ENCODE measurements at places on chromosomes 2 and 18.

DNA sequence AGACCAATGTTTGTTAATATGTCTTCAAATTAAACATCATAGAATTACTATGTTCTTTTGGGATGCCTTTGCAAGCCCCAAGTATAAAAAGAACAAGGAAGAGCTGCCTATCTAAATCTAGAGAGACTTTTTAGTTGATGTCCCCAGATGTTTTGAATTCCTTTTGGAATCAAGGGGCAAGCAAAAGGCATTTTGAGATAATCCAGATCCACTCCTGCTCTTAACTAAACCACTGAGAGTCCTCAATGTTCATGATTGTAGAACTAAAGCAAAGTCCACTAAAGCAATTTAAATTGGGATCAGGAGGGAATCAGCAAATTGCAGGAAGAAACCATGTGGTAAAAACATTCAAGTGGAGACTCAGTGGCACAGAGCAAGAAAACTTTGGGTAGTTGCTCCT, 558.5 kb upstream of the VRK2 start:
- ATAC-seq = no peak

- no peak for ATAC-seq
These were observed 2.5 kb downstream of the PAX3 start for GRCh38 chr2:222296311-222296741.

DNA sequence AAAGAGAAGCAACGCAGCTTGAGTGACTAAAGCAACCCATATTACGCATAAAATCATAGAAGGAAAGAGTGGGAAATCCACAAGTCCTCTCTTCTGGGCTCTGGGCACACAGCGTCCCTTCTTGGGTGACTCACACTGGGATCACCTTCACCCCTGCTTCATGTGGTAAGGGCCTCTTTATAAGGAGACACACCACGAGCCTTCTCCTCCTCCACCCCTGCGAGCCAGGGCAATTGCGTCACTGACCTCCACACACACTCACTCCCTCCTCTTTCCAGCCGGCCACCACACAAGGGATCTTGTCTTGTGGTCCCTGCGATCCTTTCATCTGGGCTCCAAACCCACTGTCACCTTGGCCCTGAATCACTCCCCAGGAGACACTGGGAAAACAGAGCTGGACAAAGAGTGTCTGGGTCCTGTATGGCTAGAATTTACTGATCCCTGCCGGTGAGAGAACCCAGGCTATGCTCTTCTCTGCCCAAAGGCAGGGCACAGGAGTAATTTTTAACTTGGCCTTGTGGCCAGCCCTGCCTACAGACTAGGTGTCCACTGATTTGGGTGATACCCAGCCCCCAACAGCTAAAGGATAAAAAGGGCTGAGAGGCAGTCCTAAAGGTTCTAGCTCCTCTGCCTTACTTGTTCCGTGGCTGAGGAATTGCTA, 35.3 kb downstream of the NHEJ1 start:
- no peak for ATAC-seq

DNA sequence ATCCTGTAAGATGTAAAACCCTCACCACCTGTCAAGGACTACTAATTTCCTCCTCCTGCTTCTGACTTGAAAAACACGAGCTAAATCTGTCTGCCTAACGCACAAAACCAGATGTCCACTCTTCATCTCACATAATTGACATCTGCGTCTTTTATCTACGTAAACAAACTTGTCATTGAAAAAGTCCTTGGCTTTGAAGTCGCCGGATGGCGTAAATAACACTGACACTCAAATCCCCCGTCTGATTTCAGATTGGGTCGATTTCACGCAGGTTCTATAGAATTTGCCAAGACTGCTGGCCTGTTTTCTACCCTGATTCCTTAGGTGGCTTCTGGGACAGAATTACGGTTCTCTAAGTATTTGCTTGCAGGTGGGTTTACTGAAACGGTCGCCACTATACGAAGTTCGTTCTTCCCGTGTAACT, 539 bp upstream of the MOB4 start:
- no peak for ATAC-seq

DNA sequence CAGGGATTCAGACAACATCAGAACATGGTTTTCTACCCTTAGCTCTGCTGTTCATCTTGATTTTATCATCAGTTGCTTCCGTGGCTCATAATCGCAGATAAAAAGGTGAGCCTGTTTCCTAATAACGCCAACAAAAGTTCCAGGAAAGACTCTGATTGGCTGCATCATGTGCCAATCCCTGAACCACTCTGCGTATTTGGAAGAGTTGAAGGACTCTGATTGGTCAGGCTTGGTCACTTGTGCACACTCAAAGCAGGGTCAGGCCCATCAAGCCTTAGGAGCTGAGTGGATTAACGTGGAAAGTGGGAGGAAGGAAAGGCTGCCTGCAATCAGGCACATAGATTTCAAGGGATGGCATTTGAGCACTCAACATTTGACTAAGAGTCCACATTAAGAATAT, 11.4 kb downstream of the TXNDC2 start:
- no peak for ATAC-seq

DNA sequence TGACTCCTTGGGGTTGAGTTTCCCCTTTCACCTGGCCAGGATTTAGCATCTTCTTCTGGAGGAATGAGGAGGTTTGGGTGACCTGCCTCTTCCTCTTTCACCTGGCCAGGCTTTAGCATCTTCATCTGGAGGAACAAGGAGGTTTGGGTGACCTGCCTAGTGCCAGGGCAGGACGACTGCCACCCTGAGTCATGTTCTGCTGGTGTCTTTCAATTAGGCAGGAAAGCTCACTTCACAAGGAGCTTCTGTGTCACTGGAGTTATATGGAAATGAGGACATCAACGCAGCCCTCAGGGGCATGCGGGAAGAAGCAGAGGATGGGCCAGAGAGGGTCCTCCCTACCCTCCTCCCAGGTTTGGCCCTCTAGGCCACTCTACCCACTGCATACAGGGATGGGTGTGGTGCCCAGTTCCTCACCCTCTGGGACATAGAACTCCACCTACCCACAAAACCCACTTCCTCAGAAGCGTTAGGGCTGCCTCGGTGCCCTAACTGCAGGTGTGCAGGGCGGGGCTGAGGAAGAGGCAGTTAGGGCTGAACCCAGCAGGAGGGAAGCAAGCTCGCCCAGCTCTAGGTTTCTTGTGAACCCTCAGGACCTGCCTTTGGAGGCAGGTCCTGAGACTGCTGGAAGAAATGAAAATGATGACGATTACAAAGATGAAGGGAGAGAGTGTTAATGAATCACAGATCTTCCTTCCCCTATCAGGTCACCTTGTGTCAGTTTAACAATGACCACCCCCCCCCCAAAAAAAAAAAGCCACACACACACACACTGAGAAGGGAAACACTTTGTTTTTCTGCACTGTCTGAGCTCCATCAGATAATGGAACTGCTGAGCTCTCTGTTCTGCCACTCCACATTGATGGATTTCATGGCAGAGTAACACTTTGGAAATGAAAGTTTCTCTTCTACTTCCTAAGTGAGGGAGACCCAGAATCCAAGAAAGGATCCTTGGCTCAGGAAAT, 71.0 kb downstream of the ARL4C start:
- peak; percentile 47 for ATAC-seq

GRCh38 chr2:26687801-26688200, 4.7 kb upstream of the KCNK3 start:
- ATAC-seq = no peak

DNA sequence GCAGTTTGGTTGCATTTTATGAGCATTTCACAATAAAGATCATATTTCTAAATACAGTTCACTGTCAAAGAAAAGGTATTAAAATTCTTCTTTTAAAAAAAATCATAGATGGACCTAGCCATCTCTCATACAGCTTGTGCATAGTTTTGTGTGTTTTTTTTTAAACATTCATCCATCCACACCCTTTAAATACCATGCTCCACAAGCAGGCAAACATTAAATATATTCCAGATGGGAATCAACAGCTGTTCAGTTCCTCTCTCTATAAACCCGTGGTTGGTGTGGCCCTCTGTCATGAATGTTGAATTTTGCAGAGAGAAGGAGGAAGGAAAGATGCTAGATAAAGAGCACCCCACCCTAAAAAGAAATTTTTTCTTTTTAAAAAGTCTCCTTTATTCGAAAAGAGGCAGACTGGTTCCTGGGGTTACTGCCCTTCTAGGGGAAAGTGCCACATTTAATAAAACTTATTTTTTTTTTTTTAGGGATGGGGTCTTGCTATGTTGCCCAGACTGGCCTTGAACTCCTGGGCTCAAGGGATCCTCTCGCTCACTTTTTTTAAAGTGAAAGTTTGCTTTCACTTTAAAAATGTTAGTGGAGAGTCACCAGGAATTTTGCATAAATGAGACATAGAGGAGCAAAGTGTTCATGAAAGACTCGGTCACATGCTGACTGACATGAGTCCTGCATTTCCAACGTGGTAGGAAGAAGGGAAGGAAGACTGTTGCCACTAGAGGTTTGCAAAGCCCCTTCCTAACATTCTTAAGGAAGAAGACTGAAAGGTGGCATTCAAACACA, 73.9 kb upstream of the LMAN1 start:
- no peak for ATAC-seq

DNA sequence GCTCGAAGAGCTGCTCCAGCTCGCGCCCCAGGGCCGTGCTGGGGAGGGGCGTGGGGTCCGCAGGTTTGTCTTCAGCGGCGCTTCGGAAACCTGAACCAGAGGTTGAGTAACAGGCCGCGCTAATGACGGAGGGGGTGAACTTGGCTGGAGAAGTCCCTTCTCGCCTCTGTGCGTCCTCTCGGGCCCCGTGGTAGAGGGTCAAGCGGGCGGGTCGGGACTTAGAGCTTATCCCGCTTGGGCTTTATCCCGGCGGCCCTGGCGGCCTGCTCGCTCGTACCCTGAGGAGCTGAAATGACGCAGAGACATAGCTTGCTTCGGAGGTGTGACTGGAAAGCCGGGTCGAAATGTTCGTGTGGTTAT, 479 bp downstream of the RNMT start:
- peak; percentile 60 for ATAC-seq

GRCh38 chr2:125756431-125756830, 899.5 kb upstream of the GYPC start:
- no peak for ATAC-seq

DNA sequence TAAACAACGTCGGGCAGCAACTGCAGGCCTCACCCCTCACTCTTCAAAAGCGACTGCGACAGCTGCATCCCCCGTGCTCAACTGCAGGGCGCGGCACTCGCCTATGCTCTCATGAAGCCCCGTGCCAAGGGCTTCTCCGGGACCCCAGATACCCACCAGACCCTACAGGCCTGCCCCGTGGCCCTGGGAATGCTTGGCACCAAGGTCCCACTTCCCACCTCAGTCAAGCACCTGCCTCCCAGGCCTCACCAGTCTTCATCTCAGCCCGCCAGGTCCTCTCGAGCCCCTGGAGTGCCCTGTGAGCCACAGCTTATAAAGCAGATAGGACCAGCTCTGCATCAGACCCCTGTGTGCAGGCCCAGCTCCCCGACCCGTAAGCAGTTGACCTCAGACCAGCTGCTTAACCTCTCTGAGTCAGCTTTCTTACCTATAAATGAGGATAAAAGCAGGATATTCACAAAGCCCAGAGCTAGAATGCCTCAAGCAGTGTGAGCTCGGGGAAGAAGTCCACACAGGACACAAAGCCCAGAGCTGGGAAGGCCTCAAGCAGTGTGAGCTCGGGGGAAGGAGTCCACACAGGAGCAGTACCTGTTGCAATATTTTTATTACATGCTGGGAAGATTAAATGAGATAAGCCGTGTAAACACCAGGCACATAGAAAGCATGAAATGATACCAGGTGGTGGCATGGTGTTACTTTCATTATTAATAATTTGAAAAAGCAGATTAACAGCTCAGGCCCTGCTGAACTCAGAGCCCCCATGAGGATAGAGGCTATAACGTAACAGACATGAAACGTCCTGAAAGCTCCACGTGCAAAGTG, 96.9 kb downstream of the HDAC4 start:
- no peak for ATAC-seq

DNA sequence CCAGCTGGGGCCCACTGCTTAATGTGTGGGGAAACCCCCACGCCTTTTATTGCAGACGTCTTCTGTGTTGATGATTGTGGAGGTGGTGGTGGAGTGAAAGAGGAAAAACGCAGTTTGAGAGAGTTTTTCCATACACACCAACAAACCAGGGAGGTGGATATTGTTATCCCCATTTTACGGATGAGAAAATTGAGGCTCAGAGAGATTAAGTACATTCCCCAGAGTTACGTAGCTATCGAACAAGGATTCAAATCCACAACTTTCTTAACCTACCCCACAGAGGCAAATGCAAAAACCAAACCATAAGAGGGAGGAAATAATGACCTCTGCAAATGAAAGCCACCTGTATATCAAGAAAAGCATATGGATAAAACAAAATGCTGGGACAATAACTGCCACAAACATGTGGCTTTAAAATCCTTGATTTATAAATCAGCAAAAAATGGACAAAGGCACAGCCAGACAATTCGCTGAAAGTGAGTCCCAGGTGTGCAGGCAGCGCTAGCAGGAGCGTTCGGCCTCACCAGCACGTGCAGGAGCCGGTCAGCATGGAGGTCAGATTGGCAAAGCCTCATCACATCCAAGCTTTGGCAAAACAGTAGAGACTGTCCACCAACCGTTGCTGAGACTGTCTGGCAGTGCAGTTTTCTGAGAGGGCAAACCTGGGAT, 12.6 kb upstream of the RAB17 start:
- no peak for ATAC-seq

DNA sequence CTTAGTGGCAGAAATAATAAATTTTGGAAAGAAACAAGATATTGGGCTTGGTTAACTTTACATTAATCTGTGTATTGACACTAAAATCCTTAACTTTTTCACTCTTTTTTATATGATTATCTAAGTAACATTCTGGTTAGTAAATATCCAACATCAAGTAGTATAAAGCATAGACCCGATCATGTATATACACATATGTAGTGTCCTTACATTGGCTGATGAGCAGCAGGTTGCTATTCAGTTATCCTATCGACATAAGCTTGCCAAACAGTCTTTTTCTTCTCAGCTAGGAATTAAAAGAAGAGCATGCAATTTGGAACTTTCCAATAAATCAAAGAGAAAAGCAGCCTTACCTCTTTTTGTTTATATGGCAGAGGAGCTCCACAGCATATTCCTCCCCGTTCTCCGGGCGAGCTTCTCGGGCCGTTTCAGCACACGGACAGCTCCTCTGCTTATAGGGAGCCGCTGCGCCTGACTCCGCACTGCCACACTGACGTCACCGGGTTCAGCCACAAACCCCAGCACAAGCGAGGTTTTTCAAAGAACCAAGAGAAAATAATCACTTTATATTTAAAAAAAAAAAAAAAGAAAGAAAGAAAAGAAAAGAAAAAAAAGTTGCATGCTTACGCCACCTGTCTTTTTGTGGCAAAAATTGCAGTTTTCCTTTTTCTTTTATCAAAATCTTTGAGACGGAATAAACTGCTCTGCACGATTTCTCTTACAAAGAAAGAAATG, at the start of gene SCG2:
Gene SCG2 (minus strand): TSS at position 430 of the 735 bp plus-strand sequence. CDS start 3,079 bp downstream, outside the sequence.
- ATAC-seq = peak; percentile 84

DNA sequence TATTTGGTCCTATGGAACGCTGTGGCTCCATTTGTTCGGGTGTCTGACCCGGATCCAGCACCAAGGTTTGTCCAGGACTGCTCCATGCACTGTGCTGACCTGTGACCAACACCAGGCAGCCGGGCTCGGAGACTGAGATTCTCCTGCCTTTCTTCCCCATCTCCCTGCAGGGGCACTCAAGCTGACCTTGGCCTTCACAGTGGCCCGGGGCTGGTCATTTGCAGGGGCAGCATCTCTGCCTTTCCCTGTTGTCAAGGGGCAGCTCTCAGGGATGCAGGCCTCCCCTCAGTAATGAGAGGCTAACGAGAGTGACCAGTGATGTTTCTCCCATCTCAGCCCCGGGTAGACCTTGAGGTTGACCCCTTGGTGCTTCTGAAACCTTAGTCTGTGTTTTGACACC, 27.5 kb downstream of the MOCOS start:
- ATAC-seq = no peak

- ATAC-seq = no peak
These were observed 76.5 kb downstream of the EDAR start for GRCh38 chr2:108912629-108912902.

All from gastroesophageal sphincter (tissue), 4 donors.